ENCODE measurements at places on chromosomes 5 and 9.

GRCh38 chr9:22954550-22954949, 507.9 kb downstream of the DMRTA1 start:
- no peak for DNase-seq

DNA sequence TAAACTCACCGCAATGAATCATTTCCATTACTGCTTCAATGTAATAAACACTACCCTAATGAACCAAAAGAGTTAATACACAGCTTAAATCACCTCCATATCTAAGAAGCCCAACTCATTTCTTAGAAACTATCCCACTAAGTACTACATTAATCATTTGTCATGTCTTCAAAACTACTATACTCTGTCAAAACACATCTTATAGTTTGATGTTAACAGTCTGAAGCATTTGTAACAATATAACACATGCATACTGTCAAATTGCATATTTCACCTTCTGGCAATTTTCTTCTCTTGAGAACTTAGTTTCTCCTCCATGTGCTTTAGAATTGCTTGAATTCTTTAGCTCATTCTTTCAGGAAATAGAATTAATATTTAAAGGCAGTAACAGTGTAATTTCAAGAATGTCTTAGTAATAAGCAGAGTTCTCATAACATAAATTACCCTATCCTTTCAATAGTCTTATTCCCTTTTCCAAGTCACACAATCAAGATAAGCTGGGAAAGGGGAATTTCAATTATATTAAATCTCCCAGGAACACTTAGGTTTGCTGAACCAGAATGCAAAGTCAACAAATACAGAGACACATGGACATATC, 199.7 kb downstream of the ATPSCKMT start:
- DNase-seq = no peak

DNA sequence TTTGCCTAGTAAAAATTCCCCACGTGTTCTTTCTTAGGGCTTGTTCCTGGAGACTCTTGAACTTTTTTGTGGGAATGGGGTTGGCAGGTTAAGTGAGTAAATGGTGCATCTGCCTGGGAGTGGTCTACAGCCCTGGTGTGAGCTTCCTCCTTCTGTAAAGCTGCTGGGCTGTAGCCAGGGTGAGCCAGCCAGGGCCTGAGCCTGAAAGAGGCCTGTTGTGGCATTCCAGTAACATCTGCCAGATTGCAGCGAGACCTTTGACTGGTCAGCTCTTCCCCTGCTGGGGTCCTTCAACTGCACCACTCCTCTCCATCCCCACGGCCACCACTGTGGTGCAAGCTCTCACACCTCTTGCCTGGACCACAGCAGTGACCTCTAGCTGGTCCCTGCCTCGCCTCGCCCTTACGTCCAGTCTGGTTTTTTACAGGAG, 47.5 kb downstream of the SLC22A5 start:
- DNase-seq = no peak

- DNase-seq = no peak
These were observed 236.0 kb upstream of the CD180 start for GRCh38 chr5:67432606-67433005.

DNA sequence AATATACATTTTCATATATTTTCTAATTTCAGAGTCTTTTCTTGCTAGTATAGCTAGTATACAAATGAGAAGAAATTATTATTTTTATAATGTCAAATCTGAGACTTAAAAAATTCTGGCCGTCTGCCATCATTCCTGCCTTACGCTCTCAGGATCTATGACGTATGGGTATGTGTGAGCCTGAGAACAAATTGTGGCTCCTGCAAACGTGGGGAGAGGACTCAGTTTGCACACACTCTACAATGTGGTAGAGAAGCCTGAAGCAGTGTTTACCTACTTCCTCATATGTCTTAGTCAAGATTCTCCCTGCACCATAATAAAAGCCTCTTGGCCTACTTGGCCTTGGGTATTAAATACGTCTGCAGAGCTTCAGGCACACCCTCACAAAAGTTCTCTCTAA, 825.4 kb downstream of the SEMA5A start:
- no peak for DNase-seq

GRCh38 chr9:78289474-78289873, 7.5 kb upstream of the PSAT1 start:
- no peak for DNase-seq

GRCh38 chr9:14350349-14350728, 36.4 kb upstream of the NFIB start:
- no peak for DNase-seq

DNA sequence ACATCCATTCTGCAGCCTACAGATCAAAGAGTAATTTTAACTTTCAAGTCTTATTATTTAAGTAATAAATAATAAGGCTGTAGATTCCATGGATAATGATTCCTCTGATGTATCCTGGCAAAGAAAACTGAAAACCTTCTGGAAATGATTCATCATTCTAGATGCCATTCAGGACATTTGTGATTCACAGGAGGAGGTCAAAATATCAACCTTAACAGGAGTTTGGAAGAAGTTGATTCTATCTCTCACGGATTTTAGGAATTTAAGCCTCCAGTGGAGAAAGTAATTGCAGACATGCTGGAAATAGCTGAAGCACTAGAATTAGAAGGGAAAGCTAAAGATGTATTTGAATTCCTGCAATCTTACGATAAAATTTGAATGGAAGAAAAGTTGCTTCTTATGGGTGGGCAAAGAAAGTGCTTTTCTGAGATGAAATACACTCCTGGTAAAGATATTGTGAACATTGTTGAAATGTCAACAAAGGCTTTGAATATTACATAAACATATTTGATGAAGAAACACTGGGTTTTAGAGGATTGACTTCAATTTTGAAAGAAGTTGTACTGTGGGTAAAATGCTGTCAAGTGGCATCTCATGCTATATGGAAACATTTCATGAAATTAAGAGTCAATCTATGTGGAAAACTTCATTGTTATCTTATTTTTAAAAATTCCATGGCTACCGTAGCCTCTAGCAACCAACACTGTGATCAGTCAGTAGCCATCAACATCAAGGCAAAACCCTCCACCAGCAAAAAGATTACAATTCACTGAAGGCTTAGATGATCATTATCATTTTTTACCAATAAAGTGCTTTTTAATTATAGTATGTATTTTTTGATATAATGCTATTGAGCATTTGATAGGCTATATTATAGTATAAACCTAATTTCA, 1141.0 kb downstream of the CDH12 start:
- no peak for DNase-seq

GRCh38 chr9:33465096-33465495, 8.6 kb downstream of the NOL6 start:
- DNase-seq = no peak

DNA sequence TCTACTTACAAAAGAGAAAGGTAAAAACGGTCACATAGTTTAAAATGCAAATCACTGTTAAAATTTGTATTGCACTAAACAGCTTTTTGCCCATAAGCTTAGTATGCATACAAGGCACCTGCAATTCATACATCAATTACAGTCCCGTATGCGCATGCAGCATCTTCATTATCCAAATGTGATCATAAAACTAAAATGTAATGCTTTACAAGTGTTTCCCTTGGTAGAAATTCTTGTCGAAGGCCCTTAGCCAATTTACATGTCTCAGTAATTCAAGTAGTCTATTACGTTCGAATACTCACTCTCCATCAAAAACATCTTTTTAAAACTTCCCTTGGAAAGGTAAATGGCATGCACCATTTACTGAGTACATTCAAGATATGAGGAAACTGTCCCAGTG, 32.6 kb downstream of the TRPM6 start:
- DNase-seq = no peak

DNA sequence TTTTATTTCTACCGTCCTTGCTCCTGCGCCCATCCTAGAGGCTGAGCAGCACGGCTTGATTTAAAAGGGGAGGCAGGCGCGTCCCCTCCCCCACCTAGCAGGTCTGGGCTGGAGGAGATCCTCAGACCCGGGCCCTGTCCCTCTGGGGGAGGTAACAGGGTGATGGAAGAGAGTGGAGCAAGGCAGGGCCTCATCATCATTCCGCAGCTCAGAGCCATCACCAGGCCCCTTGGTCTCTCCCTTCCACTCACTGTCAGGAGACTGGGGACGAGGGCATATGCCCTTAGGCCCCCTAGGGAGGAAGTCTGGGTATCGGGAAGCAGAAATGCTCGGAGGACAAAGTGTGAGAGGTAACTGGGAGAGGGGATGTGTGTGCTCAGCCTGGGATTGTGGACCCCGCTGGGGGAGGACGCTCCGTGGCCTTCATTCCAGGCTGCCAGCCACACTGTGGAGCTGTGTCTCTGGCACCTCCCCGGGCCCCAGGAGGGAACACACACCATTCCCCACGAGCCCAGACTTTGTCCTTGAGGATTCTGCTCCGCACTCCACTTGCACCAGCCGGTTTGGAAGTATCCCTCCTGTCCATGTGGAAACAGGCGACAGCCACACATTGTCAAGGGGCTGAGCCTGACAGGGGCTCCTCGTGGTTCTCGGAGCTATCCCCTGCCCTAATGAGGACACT, 761 bp downstream of the REEP2 start:
- no peak for DNase-seq

- DNase-seq = no peak
These were observed 64.3 kb upstream of the MYO10 start for GRCh38 chr5:17000291-17000939.

GRCh38 chr9:84990416-84990815, 320.9 kb downstream of the NTRK2 start:
- DNase-seq = no peak

DNA sequence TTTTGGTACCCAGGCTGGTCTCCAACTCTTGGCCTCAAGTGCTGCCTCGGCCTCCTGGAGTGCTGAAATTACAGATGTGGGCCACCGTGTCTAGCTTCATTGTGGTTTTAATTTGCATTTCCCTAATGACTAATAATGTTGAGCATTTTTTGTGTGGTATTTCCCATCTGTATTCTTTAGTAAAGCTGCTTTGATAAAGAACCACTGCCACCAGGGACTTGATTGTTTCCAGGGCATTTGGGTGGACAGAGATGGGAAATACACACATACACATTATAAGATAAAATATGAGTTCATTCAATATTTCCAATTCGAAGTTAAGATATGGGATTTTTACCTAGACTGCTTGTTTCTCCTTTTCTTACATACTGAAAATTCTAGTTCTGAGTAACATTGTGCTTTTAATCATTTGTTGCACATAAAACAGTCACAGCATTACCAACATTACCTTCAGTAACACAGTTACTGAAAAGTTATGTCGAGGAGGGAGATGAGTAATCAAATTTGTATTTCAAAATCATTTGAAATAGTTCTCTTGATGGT, 28.9 kb downstream of the HABP4 start:
- no peak for DNase-seq

DNA sequence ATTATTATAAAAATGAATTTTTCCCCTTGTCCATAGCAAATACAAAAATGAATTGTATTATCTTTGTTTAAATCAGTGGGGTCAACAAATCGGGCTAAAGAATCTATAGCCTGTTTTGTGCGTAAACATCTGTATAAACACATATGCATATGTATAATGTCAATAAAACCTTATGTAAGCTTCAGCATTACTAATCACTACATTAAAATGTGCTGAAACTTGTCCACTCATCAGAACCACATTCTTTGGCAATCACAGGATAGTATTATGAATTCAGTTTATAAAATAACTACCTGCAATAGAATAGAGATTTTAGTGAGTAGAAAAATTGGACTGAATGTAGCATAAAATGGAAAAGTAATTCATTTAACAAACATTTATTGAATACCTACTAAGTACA, 30.6 kb downstream of the RGMB start:
- DNase-seq = no peak

- DNase-seq = no peak
These were observed 183.2 kb upstream of the DAB2 start for GRCh38 chr5:39608024-39608423.

DNA sequence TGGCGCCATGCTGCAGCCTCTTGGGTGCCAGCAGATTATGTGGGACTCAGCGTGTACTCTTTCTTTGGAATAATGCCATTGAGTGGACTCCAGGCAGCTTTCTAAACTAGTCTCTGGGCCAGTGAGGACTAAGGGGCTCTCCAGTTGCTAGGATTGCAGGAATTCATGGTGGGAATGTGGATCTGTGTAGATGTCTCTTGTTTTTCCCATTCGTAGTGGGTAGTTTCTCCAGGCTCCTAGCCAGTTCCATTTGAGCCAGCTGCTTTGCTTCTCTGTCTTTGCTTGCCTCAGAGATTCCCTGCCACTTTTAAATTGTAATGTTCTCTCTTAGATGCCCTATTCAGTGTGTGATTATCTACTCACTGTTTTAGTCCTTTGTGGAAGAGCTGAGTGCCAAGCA, 42.6 kb downstream of the SLF1 start:
- no peak for DNase-seq

- DNase-seq = peak; percentile 36
These were observed 226.9 kb downstream of the MSX2 start for GRCh38 chr5:174951151-174951780.

GRCh38 chr5:9401786-9402472, 143.9 kb downstream of the SEMA5A start:
- DNase-seq = no peak

DNA sequence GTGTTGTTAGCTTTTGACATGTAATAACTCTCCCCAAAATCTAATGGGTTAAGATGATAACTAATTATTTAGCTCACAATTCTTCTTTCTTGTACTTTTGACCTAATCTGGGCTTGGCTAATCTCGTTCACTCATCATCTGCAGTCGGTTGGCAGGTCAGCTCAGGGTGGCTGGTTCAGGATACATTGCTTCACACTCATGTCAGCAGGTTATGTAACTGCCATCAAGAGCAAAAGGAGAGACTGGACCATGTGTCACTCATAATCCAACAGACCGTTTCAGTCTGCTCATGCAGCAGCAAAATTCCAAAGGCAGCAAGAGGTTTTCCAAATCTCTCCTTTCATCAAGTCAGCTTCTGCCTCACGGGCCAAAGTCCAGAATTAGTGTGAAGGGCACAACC, 998.4 kb upstream of the CTNND2 start:
- no peak for DNase-seq

GRCh38 chr5:75010838-75011237, 41.5 kb downstream of the GCNT4 start:
- DNase-seq = no peak

DNA sequence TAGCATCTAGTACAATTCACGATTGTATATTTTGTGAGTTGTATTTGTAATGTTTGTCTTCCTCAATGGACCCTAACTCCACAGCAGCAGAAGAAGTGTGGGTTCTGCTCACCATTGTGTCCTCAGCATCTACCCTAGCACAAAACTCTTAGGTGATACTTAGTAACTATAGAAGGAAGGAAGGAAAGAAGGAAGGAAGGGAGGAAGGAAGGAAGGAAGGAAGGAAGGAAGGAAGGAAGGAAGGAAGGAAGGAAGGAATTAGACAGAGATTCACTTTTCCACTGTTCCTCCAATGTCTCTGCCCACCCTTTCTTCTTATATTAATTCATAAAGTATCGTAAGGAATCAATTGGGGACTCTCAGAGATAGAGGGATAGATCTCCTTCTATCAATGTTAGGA, 288.2 kb downstream of the NFIB start:
- no peak for DNase-seq

DNA sequence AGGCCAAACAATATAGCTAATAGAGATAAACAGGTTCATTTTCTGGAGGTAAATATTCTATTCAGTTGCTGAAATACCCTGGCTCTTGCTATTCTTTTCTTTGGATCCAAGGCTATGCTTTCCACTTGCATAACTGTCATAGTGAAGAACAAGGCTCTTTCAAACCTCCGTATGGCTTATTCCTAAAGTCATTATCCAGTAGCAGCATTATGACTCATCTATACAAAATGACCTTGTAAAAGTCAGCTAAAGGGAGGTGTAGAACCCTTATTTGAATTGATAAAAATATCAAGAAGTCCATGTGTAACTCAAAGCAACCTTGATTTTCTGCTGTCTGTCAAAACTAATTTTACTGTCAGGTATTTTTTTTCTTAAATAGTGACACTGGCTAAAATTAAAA, 447.8 kb downstream of the PLK2 start:
- no peak for DNase-seq

All from CD4-positive, CD25-positive, alpha-beta regulatory T cell (primary cell).